ENCODE measurements at places on chromosomes 6 and 20. TPM values are rescaled to one million over a fixed set of nuclear protein-coding genes. Genes with fewer than 3 reads are reported as not detected.
A peak's percentile ranks its signal among the peaks of the same experiment; 100 is the strongest.

Gene RAB44
- total RNA-seq, result not detected

Gene CARMIL1
- total RNA-seq, result 22.2 TPM

Gene DEFB132
- not detected for total RNA-seq

Gene MCHR2
- total RNA-seq, result not detected

Gene AVP
- total RNA-seq, result not detected

Gene DOK5
- total RNA-seq, result 4.0 TPM

Gene HDGFL1
- total RNA-seq, result not detected

Gene FGD2
- not detected for total RNA-seq

Gene LCA5
- total RNA-seq, result 10.2 TPM

Gene WASF1
- 18.6 TPM for total RNA-seq

DNA sequence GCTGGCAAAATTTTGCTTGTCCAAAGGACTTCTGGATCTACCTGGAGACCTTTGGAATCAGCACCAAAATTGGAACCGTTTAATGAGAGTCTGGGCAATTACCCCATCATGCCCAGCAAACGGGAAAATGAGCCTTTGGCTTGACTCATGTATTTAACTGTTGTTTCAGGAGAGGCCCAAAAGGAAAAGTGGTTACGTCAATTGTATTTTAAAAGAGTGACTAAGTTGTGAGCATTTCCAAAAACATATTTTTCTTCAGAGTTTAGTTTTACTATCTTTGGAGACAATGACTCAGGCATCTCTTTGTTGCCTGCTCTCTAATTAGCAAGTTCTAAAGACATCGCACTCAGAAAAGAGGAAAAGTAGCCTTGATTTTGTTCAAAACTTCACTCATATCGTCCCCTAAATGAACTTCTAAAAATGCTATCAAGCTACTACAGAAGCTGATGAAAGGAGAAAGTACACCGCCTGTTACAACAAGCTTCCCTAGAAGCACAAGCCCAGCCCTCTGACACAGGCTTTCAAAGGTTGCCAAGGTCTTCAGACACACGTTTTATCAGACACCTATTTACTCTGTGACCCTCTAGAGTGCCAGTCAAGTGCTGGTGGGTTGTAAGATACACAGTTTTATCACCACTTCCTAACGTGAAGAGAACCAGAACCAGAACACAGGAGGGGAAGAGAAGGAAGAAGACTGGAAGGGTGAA lies 146.2 kb downstream of the TBX18 start:
- DNase-seq, result no peak

- peak; percentile 23 for DNase-seq
Observed at GRCh38 chr20:46057856-46058598, 29.0 kb downstream of the SLC12A5 start.

DNA sequence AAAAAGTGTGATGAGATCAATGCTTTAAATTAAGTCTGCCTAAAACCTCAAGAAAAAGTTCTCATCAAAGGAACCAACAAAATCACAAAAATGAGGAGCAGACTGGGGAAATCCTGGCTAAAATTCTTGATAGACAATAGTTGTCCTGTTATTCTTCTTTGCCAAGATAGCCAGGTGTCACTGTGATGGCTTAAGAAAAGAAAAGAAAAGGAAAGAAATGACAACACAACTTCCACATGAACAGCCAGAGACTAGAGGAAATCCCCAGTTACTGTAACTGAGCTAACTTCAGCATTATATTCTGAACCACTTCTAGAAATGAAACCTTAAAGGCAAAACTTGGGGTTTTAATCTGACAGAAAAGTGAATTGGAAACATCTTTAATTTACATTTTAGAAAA lies 129.6 kb downstream of the CD24 start:
- DNase-seq, result no peak

DNA sequence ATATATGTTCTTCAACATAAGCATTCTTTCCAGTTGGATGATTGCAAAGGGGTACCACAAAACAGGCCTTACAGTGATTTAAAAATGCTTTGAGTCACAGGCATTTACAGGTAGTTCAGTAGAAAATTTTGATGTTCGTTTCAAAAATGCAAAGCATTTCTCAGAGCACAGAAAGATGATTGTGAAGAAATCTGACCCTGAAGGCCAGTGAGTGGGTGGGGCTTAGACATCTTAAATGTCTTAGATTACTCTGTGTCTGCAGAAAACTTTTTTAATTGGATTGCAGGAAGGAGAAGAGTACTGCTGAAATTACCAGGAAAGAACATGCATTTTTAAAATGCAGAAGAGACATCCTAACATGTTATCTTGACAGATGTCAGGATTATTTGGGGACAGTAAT lies 268.3 kb downstream of the CDKAL1 start:
- DNase-seq, result no peak

DNA sequence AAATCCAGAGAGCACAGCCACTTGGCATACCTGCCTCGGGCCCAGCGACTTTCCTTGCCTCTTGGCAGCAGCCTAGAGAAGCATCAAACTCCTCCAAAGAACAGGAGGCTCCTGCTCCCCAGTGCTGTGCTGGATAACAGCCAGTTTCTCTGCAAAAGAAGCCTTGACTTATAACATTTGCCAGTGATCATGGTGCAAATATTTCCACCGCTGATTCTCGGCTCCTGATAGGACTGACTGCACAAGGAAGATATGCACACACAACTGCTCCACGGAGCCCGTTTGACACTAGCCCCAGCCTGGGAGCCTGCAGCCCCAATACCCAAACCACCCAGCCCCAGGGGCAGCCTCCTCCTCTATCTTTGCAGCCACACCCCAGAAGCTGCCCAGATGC lies 17.5 kb downstream of the ACSS1 start:
- DNase-seq, result no peak

DNA sequence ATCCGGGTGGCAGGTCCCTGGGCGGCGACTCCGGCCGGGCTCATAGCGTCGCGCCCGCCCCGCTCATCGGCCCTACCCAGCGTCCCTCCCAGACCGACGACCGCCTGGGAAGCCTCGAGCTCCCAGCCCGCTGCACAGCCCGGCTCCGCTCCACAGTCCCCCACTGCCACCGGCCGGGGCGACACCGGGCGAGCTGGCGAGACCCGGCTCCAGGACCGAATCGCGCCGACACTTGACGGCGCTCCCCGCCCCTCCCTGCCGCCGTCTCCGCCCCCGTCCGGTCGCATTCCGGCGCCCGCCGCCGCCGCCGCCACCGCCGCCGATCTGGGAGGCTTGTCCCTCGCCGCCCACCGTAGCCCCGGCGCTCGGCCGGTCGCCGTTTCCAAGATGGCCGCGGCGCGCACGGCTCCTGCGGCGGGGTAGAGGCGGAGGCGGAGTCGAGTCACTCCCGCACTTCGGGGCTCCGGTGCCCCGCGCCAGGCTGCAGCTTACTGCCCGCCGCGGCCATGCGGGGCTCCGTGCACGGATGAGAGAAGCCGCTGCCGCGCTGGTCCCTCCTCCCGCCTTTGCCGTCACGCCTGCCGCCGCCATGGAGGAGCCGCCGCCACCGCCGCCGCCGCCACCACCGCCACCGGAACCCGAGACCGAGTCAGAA lies at the start of gene MAP3K4:
MAP3K4 (plus strand) TSS at position 364 of the 655 bp plus-strand sequence; CDS start at position 527, 163 bp downstream.
- DNase-seq, result peak; percentile 81

DNA sequence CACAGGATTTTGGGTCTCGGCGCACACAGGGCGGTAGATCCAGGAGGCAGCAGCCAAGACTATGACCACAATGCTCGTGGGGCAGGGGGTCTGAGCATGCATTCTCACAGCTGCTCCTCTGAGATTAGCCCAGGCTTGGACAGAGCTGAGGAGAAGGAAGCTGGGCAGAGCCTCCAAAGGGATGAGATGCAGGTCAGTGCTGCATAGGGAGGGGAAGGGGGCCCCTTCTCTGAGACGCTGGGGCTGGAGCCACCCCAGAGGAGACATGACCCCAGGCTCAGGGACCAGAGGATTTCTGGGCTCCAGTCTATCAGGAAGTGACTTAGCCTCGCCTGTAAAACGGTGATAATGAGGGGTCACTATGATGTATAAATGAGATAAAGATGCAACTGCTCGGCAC lies 93.9 kb downstream of the BFSP1 start:
- no peak for DNase-seq

- no peak for DNase-seq
Observed at GRCh38 chr6:46051962-46052361, 36.3 kb upstream of the CLIC5 start.

GRCh38 chr6:137976430-137976829 lies 109.4 kb downstream of the TNFAIP3 start:
- no peak for DNase-seq

GRCh38 chr20:45229264-45230056 lies 8.3 kb downstream of the SEMG2 start:
- peak; percentile 59 for DNase-seq

DNA sequence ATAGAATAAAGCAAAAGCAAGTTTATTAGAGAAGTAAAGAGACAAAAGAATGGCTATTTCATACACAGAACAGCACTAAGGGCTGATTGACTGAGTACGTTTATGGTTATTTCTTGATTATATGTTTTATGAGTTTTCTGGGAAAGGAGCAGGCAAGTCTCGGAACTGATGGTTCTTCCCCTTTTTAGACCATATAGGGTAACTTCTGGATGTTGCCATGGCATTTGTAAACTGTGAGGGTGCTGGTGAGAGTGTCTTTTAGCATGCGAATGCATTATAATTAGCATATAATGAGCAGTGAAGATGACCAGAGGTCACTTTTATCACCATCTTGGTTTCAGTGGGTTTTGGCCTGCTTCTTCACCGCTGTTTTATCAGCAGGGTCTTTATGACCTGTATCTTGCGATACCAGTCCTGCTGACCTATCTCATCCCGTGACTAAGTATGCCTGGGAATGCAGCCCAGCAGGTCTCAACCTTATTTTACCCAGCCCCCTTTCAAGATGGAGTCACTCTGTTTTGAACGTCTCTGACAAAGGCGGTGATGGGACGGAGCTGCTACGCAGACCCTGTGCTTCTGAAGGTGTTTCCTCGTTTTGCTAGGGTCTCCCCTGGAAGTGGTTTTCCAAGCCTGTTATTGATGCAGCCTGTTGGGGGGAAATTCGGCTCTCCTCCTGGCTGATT lies 45.4 kb upstream of the BMP6 start:
- no peak for DNase-seq

GRCh38 chr20:51966296-51966971 lies 164.1 kb upstream of the SALL4 start:
- DNase-seq, result peak; percentile 69

- no peak for DNase-seq
Observed at GRCh38 chr6:54737247-54737646, 109.3 kb upstream of the FAM83B start.

GRCh38 chr20:38779247-38780097 lies 26.0 kb upstream of the PPP1R16B start:
- no peak for DNase-seq

DNA sequence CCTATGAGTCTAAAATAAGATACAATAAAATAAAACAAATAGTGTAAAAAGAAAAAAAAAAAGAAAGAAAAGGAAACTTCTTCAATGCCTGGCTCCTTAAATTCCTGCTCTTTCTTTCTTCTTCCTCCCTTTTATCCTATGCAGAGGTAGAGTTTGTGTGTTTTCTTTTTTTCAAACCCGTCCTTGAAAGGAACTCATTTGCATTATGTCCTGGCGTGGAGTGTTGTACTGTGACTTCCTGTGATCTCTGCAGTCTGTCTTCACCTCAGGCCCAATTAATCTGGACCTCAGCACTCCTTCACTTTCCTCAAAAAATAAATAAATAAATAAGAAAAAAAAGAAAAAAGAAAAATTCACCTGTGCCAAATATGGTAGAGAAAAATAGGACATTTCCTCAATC lies 541.9 kb upstream of the SPTLC3 start:
- no peak for DNase-seq

DNA sequence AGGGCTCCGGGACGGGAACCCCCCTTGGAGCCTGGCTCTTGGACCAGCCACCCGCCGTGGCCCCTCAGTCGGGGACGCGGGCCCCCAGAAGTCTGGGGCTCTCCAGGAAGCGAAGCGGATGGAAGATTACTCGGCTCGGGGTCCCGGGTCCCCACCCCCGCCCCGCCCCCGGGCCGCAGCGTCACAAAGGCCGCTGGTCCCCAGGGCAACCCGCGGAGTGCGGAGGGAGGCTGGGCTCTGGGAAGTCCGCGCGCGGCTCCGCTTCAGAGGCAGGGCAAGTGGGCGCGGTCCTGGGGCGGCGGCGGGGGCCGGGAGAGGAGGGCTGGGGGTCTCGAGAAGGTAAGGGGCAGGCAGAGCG lies at the start of gene FNDC11:
FNDC11 (plus strand) TSS at position 227 of the 358 bp plus-strand sequence. CDS start 1,505 bp downstream, outside the sequence.
- DNase-seq, result no peak

DNA sequence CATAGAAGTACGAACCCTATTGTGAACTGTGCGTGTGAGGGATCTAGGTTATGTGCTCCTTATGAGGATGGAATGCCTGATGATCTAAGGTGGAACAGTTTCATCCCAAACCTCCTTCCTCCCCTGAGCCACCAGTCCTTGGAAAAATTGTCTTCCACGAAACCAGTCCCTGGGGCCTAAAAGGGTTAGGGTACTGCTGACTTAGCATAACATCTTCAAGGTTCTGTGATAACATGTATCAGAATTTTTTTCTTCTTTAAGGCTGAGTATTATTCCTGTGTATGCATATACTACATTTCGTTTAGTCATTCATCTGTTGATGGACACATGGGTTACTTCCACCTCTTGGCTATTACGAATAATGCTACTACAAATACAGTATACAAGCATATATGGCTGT lies 80.2 kb downstream of the TSHZ2 start:
- no peak for DNase-seq

DNA sequence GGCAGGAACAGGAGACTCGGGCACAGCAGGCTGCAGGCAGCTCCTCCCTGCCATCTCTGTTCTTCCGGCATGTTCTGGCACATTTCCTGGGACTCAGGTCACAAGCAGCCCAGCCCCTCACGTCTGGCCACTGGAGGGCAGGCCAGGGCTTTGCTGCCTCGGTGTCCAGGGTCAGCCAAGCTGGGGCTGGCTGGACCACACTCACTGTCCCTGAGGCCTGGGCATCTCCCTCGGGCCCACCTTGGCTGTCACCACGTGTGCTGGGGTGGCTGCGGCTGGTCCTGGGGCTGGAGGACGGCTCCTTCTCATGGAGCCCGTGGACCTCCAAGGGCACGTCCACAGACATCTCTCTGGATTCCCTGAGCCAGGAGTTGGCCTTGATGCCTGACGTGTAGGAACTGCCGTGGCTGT lies 18.5 kb downstream of the FRMD1 start:
- peak; percentile 32 for DNase-seq

- no peak for DNase-seq
Observed at GRCh38 chr6:30143780-30144179, 7.8 kb downstream of the TRIM40 start.

Data from SJSA1 (cell line).